Stimulated activated naive CD8-positive, alpha-beta T cell treated with anti-CD3 and anti-CD28 coated beads, Interleukin-15, Interleukin-2, amounts not matched to agents 100 U/mL and 50 U/mL, for 24 hours (primary cell): ENCODE measurements at places on chromosomes 7 and 10.

GRCh38 chr10:24726626-24727025, 2.9 kb upstream of the ARHGAP21 start:
- DNase-seq: no peak

DNA sequence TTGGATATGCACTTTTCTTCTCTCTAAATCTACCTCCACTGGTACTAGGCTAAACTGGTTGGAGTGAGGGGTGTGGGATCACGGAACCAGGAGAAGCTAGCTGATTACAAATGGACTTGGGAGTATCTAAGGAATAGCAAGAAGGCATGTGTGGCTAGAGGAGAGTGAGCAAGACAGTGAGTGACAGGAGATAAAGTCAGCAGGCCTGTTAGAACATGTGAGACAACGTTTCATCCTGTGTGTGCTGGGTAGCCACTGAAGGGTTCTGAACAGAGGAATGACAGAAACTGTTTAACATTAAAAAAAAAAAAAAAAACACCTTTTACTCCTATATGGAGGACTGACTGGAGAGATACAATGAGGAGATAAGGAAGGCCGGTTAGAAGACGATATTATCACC, 51.7 kb downstream of the ZNF438 start:
- no peak for DNase-seq

DNA sequence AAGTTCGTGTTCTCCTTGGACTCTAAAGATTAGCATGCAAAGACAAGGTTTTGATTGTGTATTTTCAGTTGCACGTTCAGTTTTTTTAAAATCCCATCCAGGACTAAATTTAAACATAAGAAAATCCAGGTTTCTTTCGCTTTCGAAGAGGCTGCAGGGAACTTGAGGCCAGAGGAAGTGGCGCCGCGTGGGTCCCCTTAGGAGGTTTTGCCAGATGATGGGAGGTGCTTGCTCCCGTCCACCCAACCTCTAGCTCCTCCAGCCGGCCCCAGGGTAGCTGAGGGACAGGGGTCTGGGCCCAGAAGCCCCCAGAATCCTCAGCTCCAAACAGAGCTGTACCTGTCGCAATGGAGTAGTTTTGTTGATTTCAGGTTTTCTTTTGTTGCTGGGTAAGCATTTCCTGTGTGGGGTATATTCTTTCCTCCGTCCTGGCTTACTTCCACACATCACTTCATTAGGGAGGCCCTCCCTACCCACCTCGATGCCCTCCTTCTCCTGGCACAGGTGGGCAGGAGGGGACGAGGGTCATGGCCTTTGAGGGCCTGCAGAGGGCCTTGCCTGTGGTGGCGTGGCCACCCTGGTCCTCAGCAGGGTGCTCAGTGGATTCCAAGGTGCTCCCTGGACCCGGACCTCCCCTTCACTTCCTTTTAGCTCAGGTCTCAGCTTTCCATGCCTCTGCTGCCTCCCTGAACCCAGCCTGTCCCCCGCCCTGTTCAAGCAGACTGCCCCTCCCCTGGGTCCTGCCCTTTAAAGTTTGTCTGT, 32.6 kb downstream of the LHPP start:
- peak; percentile 21 for DNase-seq

- DNase-seq: no peak
Measured at GRCh38 chr7:136144182-136144581, 167.0 kb upstream of the MTPN start.

DNA sequence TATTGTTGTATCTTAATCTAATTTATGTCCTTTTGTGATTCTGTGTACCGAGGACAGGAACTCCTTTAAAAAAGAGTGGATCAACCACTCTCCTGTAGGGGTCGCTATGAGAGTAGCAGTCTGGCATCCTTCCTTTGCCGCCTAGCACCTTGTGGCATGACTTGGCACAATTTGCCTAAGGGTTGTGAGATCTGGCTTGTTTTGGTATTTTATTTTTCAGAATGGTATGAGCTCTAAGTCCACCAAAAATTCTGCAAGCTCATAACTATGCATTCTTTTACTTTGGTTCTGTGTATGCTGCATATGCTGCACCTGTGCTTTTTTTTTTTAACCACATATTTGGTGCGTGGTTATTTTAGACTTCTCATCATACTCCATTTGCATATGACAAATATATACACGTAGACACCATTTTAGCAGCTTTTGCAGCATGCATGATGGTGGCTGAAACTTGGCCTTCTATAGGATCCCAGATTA, 112.8 kb downstream of the CDK14 start:
- DNase-seq: no peak

DNA sequence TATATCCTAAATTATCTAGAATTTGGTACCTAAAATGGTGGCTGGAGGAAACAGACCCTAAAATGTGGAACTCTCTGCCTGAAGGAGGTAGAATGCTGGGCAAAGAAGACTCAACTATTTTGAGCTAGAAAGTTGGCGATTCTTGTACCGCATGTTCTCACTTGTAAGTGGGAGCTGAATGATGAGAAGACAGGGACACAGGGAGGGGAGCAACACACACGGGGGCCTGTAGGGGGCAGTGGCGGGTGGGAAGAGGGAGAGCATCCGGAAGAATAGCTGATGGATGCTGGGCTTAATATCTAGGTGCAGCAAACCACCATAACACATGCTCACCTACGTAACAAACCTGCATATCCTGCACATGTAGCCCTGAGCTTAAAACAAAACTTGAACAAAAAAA, 250.6 kb downstream of the CALN1 start:
- no peak for DNase-seq
